ENCODE measurements at places on chromosomes 16 and 17.

- no peak for DNase-seq
These were observed 1.1 kb upstream of the CRHR1 start for GRCh38 chr17:45782889-45783592.

GRCh38 chr17:57892820-57893595, 43.2 kb upstream of the MRPS23 start:
- no peak for DNase-seq

- no peak for DNase-seq
These were observed 59.9 kb downstream of the LITAF start for GRCh38 chr16:11526655-11527350.

DNA sequence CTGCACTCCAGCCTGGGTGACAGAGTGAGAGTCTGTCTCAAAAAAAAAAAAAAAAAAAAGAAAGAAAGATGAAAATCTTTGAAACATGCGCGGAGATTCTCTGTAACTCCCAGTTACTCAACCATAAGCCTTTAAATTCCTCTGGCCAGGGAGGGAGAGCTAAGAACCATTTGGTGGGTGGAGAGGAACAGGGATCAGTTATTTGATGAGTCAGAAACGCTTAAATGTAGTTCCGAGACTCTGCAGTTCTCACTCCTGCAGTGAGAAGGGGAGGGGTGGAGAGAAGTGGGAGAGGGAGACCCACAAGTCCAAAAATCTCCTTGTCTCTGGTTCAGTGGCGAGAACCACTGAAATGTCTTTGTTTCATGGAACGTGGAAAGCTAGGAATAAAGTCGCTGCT, 266.7 kb downstream of the SOX9 start:
- DNase-seq = no peak
